Karpas-422 (cell line): ENCODE measurements at places on chromosomes 2 and 18. TPM values are rescaled to one million over a fixed set of nuclear protein-coding genes. Genes with fewer than 3 reads are reported as not detected.

DNA sequence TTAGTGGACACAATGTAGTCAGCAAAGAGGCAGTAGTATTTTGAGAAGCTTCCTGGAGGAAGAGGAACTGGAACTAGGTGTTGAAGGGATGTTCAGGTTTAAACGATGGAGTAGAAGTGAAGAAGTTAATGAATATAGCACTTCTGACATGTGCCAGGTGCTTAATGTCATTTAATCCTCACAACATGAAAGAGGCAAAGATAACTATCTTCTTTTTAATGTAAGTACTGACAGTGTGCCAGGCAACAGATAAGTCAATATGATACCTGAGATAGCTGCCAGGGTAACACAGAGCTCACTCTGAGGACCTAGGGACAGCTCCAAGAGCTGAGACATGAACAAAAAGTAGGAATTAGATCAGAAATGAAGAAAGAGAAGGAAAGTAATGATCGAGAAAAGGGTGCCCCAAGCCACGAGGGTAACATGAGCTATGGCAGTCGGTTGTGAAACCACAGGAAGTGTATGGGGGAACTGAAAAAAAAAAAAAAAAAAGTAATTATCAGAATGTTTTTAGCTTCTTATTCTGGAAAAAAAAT, 140.7 kb downstream of the RNF144A start:
- peak; percentile 52 for DNase-seq

- DNase-seq: no peak
These were observed 1345.8 kb upstream of the LRRTM1 start for GRCh38 chr2:81650048-81650971.

GRCh38 chr2:71801969-71802368, 345.7 kb downstream of the CYP26B1 start:
- peak; percentile 71 for DNase-seq

DNA sequence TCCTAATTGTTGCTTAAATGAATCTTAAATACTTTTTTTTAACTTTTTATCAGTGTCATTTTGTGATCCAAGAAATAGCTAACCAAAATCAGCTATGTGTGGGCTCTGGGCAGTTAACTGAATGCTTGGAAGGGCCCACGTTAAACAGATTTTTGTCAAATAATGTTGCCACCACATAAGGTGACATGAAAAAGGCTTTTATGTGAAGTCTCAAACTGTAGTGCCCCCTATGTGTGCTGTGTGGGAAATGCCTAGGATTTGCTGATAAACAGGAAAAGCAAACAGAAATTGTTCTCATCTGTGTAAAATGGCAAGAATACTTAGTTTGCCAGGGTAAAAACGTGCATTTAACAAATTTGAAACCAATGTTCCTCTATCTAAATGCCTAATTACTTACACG, 242.2 kb downstream of the ZNF516 start:
- DNase-seq: peak; percentile 76

DNA sequence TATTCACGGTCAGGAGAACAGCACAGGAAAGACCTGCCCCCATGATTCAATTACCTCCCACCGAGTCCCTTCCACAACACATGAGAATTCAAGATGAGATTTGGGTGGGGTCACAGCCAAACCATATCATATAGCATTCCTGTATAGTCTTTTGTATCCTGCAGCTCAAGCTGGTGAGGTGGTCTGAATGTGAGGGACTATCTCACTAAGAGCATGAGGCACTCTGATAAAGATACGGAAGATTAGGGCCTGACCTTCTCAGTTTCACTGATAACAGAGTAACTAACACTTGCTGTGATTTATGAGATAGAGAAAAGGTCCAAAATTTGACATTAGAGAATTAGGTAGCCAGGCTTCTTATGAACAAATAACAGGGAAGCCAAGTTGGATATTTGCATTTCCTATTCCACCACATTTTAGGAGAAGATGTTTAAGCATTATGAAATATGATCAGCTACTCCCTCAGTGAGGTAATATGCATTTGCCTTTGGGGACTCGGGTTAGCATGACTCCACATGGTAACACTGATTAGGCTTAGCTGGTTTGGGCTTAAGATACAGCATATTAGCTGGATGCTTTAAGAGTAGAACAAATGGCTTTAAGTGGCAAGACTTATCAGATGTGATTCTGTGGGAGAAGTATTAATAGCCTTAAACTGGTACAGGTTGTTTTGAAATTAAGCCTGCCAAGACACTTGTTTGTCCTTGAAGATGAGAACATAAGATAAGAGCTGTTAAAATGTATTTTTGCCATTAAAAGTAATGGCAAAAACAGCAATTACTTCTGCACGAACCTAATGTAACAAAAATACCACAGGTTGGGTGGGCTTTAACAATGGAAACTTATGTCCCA, 106.9 kb upstream of the MSTN start:
- no peak for DNase-seq

DNA sequence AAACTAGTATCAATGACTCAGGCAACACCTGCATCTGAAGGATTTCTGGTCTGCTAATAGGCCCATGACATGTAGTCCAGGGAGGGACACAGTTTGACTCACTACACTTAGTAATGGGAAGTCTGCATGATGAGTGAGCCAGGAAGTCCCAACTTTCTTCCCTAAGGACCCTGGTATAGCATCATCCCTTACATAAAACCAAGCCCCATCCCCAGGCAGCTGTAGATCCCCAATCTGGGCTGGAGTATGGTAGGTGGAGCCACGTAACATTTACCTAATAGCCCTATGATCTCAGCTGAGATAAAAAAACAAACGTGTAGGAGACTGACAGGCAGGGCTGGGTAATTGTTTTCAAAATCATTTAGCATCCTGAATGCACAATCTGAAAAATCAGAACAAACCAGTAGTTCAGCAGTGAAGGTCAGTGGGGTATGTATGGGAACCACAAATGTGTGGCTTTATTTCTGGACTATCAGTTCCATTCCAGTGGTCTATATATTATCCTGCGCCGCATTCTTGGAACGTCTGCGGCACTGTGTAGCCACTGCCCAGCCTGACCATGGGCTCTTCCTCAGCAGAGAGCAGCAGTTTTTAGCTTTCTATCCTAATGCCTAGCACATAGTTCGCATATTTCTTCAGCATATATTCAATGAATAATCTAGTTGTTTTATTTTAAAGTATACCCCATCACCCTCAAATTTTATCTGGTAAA, 33.5 kb downstream of the EPB41L3 start:
- no peak for DNase-seq

DNA sequence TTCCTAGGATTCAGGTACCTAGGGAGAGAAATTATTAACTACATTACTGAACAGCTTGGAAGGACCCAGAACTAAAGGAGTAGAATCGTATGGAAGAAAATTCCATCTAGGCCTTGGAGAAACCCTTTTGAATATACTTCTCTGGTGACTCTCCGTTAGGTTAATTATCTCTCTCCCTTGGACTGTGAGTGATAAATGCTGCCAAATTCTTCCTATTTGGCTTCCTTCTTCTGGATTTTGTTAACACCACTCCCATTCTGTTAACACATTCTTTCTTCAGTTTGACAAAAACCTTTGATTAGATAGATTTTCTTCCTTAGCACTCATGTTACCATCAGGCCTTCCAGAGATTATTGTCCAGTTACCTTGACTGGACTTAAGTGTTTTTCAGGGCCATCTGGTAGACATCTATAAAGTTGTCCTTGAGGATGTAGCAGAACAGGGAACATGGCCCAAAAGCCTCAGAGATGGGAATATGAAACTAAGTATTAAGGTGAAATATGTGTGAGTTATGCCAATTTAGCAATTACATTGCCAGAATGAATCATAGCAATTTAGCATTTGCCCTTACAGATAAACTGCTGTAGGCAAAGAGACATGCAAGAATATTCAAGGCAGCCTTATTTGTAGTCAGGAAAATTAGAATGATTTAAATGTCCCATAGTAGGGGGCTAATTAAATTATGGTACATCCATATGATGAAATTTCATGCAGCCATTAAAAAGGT, 6.7 kb downstream of the CYP27A1 start:
- no peak for DNase-seq

GRCh38 chr18:9876867-9877654, 8.7 kb upstream of the TXNDC2 start:
- DNase-seq: no peak

DNA sequence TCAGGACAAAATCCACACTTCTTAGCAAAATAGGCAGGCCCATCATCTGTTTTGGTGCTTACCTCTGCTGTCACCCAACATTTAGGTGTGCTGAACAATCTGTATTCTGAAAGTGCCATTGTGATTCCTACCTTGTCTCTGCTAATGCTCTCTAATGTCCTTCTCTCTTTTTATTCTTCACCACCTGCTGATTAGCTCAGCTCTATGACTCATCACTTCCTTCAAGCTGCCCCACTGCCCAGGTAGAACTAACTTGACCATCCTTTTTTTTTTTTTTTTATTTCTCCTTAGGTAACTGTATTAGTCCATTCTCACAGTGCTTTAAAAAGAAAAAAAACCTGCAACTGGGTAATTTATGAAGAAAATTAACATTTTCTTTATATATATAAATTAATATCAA, 478.7 kb upstream of the POU3F3 start:
- no peak for DNase-seq

DNA sequence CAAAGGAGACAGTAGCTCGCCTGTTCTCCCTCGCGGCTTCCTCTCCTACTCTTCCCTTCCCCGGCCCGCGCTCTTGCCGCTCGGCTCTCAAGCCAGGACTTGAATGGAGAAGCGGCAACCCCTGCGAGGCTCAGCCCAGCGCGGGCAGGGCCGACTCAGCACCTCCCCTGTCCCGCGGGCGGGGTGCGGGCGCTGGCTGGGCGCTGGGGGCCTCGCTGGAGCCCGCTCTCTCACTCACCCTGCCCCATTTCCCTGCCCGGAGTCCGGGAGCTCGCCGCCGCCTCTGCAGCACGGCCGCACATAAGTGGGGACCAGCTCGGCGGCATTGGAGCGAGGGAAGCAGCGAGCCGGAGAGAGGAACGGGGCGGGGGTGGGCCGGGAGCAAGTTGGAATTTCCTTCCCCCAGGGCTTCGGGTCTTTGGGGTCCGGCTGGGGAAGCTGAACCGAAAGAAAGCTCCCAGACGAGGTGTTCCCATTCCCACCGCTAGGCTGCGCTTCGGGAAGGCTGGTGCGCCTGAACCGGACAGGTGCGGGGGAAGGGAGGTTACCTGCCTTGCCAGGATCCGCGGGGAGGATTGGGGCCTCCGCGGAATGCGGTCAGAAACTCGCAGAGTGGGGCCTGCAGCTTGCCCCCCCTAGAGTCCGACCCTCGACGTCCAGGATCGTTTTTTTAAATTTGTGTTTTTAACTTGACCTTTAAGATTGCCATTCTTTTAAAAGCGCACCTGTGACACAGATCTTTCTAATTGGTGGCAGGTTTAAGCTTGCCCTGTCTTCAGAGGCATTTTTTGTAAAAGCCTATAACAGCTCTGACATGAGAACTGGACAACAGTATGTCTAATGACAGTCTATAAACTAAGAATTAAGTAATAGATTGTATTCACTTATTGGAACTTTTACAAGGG, at the start of gene COBLL1:
Gene COBLL1 (minus strand): TSS at position 105 of the 905 bp plus-strand sequence. CDS start 627 bp downstream, outside the sequence.
- DNase-seq: peak; percentile 66

DNA sequence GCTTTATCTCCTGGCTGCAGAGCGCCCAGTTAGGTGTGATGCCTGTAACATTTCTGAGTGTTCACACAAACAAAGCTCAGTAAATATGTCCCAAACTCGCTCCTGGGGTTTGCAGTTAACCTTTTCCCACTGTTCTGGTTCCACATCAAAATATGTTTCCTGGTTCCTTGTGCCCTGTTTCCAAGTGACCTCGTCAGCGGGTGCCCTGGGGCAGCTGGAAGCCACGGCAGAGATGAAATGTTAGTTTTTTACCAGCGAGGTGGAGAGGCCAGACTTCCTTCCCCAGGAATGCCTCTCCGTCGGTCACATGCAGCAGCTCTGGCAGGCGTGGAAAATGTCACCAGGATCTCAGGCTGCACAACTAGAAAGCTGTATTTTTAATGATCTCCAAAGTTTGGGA, 18.2 kb downstream of the NFATC1 start:
- no peak for DNase-seq

GRCh38 chr2:124640221-124640750, 615.2 kb downstream of the CNTNAP5 start:
- DNase-seq: no peak

DNA sequence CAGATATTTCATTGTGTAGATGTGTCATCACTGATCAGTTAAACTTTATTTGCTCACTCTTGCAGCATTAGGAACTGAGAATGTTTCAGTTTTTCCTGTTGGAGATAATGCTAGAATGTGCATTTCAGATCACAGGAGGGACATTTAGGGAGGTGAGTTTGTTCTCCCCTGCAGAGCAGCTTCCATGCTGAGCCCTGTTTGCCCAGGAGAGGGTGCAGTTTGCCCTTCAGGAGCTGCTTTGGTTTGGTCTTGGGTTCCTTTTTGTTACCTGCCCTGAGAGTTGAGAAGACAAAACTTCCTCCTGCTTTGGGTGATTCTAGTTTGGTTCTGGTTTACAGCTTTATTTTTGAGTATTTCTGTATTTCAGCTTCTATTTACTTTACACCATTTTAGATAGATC, 49.9 kb downstream of the DGKD start:
- peak; percentile 80 for DNase-seq

The NCK2 gene
- total RNA-seq: 0.30 and 4.1 TPM in 2 replicates

The AFF3 gene
- total RNA-seq: 84.6 and 99.7 TPM in 2 replicates

The SNORC gene
- 1.2 and 1.9 TPM in 2 replicates for total RNA-seq

The INPP5D gene
- 145 and 155 TPM in 2 replicates for total RNA-seq

The MFSD6 gene
- 65.5 and 65.9 TPM in 2 replicates for total RNA-seq

The ABHD1 gene
- 1.4 and 2.4 TPM in 2 replicates for total RNA-seq

The KCNS3 gene
- 1.5 and 2.5 TPM in 2 replicates for total RNA-seq

The GLI2 gene
- total RNA-seq: 0.07 TPM in 1 of 2 replicates, not detected in the other
